Thoracic aorta (tissue), 2 donors: ENCODE measurements at places on chromosomes 12 and 14. TPM values are rescaled to one million over a fixed set of nuclear protein-coding genes. Genes with fewer than 3 reads are reported as not detected.

Gene HVCN1
- 14.5 TPM for total RNA-seq

Gene GPX2
- 5.0 TPM for total RNA-seq

Gene LGR5
- total RNA-seq = 7.4 TPM

Gene FAIM2
- total RNA-seq = 2.8 TPM

Gene PLBD1
- 12.8 TPM for total RNA-seq

Gene GLIPR1
- total RNA-seq = 103 TPM

Gene RIPK3
- 6.8 TPM for total RNA-seq

Gene PNN
- total RNA-seq = 61.0 TPM

Gene SLC35F4
- total RNA-seq = not detected

Gene PPP1R12A
- 151 TPM for total RNA-seq

Gene PRKD1
- 38.4 TPM for total RNA-seq

Gene DHRS4
- 20.6 TPM for total RNA-seq

Gene RNFT2
- total RNA-seq = 1.1 TPM

Gene CLEC4E
- 5.6 TPM for total RNA-seq

Gene CRIP2
- 307 TPM for total RNA-seq

Gene CREBL2
- total RNA-seq = 44.6 TPM

Gene FAM186B
- 0.42 TPM for total RNA-seq

Gene NRIP2
- 8.1 TPM for total RNA-seq

Gene KRT8
- 130 TPM for total RNA-seq

Gene AKAP6
- total RNA-seq = 104 TPM

Gene TAS2R46
- total RNA-seq = 1.2 TPM

Gene SLC16A7
- total RNA-seq = 175 TPM

Gene G2E3
- total RNA-seq = 10.3 TPM

Gene C1QL4
- total RNA-seq = not detected

Gene KRT6C
- total RNA-seq = not detected

Gene SMOC1
- total RNA-seq = 25.2 TPM

Gene CATSPERB
- total RNA-seq = 35.1 TPM

Gene BLOC1S1
- 113 TPM for total RNA-seq

Gene ITGA7
- total RNA-seq = 285 TPM

Gene THAP2
- total RNA-seq = 0.95 TPM

Gene KRT86
- not detected for total RNA-seq

Gene PLEKHH1
- total RNA-seq = 3.8 TPM

Gene HOXC9
- total RNA-seq = not detected

Gene KCNH3
- 0.35 TPM for total RNA-seq

Gene LUM
- total RNA-seq = 138 TPM

Gene ARHGAP9
- total RNA-seq = 32.0 TPM

Gene AHNAK2
- 22.6 TPM for total RNA-seq
